ENCODE measurements at places on chromosomes 12 and 14.

DNA sequence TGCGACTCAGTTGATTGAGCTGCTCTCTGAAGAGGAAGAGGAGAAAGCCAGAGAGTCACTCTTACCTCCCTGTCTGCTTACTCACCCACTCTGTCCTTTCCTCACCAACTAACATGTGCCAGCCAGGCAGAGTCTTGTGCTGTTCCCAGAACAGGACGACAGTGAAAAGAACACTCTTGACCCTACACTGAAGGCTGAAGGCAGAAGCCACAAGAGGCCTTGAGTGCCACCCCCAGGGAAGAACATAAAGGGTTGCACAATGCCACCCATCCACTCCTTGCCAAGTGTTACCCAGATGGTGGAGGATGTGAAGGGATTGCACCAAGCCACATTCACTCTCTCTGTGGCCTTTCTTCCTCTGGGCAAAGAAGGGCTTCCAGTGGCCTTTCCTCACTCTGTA is 12.8 kb downstream of the ABHD4 start:
- no peak for DNase-seq

DNA sequence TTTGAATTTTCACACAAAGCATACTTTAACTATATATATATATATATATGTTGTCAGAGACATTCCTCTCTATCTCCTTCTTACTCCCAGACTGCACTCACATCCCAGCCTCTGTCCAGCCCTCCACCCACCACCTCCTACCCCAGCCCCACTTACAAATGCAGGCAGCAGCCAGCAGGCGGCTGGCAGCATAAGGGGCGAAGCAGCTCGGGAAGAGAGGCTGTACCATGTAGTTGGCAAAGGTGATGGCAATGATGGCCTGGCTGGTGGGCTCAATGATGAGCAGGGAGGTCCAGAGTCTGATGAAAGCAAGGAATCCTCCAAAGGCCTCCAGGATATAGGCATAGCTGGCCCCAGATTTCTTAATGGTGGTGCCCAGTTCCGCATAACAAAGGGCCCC is 2.5 kb downstream of the SLC7A7 start:
- no peak for DNase-seq

GRCh38 chr12:41190338-41190737 is 2.2 kb downstream of the PDZRN4 start:
- DNase-seq: no peak

DNA sequence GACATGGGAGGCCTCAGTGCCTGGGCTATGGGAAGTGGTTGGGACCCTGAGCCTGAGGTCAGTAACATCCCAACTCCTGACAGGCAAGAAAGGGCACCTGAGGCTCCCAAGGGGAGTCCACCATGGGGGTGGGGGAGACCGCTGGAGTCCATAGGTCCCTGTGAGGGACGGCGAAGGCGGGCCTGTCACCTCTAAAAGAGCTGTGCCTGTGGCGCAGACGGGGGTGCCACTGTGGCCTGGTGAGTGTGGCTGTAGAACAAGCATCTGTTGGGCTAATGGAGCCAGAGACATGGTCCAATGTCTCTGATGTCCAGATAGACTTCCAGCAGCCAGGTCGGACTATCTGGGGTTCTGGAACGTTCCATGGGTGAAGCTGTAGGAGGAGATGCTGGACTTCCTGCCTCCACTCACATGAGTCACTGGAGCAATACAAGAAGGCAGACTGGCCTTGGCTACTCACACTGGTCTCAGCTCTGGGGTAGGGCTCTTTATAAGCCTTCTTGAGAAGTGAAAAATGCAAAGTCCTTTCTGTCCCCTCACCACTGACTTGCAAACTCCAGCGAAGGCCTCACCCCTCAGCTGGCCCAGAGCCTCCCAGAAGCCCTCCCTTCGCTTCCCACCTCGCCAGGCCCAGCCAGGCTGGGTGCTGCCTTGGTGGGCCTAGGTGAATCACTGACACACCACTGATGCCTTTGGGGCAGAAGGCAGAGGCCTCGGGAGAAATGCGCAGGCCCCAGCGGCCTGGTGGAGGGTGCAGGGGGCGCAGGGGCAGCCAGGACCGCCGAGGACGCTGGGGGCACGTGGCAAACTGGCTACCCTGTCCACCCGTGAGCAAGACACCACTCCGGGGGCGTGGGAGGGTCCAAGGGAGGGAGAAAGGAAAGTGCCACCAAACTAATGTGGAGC is 1.1 kb upstream of the TRAF3 start:
- no peak for DNase-seq

GRCh38 chr12:5473783-5474116 is 41.8 kb downstream of the NTF3 start:
- DNase-seq: no peak

DNA sequence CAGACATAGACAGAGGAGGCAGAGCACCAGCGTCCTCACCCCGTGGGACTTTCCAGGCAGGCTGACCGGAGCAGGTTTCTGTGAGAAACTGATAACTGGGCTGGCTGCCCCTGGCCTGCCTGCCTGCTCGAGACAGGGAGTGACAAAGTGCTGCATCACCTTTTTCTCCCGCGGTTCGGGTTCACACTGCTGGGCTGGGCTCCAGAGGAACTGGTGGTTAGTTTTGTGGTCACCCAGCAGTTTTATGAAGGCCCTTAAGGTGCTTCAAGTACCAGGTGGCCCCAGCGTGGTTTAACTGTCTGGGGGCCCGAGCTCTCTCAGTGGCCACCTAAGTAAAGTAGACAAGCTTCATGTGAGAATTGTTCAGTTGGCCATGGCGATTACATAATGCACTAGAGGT is 1073.6 kb downstream of the BCL11B start:
- DNase-seq: no peak

DNA sequence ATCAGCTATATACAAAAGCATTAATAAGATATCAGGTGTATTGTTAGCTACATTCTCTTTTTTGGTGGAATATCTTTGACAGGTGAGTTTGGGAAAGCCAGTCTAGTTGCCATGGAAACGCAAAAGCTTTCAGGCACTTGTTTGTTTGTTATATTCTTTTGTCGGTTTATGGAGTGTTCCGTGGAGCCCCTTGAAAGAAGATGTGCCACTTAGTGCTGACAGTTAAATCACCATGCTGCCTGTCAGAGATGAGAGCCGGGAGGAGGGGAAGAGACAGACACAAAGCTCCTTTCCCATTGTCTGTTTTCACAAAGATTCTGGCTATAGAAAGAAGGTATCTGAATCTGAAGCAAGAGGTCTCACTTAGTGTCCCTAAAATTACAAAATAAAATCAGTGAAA is 170.8 kb downstream of the SNAPC1 start:
- no peak for DNase-seq

DNA sequence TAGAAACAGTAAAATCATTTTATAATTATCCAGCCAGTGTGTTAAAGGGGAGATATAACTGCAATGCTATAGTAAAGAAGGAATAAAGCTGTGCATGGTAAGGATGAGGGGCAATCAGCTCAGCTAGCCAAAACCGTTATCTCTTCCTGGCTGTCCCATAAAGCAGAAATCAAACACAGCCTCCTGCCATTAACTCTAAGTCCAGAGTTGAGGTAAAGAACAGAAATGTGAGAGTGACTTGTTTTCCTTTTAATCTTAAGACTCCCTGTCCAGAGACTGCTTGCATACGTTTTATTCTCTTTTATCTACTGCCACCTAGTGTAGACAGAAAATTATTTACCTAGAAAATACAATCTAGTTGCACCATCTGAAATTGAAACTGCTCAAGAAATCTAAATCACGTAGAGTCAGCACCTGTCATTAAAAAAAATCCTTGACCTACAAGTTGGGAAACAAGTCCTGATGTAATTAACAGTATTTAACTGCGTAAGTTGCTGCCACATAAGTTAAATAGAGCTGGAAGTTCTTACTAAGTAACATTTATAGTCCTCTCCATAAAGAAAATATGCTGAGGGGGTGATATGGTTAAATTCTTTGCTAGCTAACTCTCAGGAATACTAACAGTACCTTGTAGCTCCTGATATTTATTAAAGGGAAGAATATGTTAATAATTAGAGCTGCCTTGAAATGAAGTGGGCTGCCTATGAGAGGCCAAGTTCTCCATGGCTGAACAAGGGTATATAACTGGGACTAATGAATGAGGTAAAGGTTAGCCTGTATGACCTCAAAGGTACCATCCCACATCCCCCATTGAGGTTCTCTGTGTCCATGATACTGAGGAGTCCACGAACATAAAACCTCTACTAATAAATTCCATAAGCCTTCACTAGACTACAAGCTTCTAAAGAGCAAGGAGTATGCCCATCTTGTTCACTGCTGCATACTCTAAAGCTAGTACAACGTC is 62.7 kb downstream of the GALNT4 start:
- no peak for DNase-seq

GRCh38 chr12:59834659-59835474 is 239.0 kb downstream of the SLC16A7 start:
- no peak for DNase-seq

GRCh38 chr12:954741-955140 is 5.2 kb upstream of the RAD52 start:
- no peak for DNase-seq

- DNase-seq: no peak
Observed at GRCh38 chr12:89756585-89757398, 48.2 kb upstream of the ATP2B1 start.

GRCh38 chr12:62934239-62934798 is 631 bp downstream of the PPM1H start:
- no peak for DNase-seq

DNA sequence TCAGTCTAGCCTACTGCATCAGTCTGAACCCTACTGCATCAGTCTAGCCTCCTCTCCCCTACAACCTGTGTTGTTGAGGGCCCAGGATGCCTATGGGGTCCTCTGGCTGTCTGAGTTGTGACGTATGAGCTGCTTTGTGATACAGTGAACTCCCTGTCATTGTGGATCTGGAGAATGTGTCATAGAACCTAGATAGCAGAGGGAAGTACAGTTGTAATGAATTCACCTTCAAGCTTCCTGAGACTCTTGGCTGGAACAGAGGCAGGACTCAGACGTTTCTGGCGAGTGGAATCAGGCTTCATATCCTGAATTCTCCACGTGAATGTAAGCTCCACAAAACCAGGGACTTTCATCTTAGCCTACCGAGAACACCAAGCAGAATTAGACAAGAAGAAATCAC is 17.0 kb downstream of the TBK1 start:
- no peak for DNase-seq

DNA sequence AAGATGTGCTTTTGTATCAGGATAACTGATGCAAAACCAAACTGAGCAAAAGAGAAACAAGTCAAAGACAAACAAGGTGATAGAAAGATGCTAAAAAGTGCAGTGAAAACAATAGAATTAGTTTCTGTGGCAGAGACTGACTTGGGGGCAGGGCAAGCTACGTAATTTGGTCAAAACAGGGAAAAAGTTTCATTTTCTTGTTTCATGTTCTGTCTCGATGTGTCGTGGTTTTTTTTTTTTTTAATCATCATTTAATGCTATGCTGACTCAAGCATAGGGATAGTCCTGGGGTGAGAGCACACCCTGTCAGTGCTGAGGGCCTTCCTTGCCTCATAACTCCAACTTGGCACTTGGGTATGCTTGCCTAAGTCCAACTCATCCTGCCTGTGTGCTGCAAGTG is 144.1 kb upstream of the PTPRQ start:
- no peak for DNase-seq

- DNase-seq: no peak
Observed at GRCh38 chr14:24399999-24400718, 1.4 kb downstream of the NYNRIN start.

GRCh38 chr14:31954991-31955390 is 122.1 kb upstream of the ARHGAP5 start:
- DNase-seq: no peak

- DNase-seq: no peak
Observed at GRCh38 chr12:77924703-77925102, 94.0 kb downstream of the NAV3 start.

DNA sequence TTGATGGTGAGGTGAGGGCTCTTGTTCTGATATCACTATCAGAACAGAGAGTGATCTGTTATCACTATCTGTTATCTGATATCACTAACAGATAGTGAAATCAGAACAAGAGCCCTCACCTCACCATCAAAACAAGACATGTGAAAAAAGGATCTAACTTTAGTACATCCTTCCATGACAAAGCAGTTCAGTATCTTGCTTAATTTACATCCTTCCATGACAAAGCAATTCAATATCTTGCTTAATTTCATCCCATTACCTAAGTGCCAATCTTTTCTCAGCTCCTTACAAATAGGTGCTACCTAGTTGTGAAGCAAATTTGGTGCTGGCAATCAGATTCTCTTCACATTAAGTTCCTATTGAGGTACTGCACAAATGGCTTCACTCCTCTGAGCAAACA is 1865.6 kb upstream of the FLRT2 start:
- DNase-seq: no peak

DNA sequence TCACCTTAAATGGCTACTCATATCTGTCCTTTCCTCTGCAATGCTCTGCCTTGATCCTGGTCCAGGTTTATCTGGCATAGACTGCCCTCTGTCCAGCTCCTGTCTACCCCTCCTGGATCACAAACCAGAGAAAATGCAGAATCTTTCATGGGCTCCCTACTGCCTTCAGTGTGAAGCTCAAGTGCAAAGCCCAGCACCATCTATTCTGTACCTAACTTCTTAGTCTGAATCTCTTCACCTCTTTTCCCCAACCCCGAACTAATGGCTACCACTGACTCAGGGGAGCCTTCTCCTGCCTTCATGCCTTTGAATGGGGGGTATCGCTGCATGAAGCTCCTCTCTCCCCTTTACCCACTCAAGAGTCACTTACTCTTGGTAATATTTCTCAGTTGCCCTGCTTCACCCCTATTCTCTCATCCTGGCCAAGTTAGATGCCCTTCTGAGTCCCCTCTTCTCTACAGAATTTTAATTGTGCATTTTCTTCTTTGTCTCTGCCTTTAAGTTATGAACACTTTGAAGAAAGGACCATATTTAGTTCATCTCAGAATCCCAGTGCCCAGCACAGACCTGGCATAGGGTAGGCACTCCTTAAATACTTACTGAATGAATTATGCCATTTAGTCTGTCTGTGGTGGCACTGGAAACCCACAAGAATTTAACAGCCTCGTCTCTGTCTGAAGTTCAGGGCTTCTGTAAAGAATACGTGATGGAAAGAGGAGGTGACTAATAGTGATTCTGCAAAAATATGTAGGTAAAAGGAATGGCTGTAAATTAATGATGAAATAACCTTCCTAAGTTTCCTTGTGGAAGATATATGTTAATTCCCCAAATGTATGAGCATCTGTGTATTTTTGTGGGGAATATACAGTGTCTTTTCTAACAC is 191.3 kb upstream of the AMIGO2 start:
- DNase-seq: no peak

Measured in cortex of kidney (tissue), 1 donor.